CD4-positive, alpha-beta T cell treated with Interleukin-4 for 4 hours (primary cell): ENCODE measurements at places on chromosomes 13 and 19.

DNA sequence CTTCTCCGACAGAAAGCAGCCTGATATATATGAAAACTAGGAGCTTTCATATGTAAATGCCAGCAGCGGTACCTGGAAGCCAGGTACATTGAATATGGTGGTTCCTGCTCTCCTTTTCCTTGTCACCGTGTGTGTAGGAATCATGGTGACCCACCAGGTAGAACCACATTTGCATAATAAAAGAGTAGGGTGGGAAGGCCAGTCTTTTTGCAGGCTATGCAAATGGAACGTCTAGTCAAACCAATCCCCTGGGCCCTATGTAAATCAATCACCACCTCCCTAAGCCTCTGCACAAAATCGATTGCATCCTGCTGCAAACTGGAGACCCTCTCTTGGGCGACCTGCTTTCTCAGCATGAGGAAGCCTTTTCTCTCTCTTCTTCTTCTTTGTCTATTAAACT is 22.2 kb upstream of the ZNF181 start:
- no peak for DNase-seq

DNA sequence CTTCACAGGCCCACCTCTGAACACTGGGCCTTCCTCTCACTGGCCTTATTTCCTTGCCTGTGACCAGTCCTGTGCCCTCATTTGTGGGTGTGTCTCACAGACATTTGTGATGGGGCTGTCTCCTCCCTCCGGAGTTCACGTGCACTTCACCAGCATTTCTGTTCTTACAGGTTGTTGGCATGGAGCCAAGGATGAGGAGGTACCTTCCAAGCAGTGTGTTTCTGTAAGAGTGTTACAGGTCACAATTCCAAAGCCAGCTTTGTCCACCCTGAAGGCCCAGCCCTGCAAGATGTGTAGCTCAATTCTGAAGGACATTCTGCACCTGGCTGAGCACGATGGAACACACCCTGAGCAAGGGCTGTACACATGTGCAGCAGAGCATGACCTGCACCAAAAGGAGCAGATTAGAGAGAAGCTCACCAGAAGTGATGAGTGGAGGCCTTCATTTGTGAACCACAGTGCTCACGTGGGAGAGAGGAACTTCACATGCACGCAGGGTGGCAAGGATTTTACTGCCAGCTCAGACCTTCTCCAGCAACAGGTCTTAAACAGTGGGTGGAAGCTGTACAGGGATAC is 8.1 kb downstream of the ZNF749 start:
- no peak for DNase-seq

GRCh38 chr19:46745521-46746280 is at the start of gene FKRP:
Gene FKRP (plus strand): TSS chr19:46746057. CDS start chr19:46755451, 9,394 bp downstream.
- DNase-seq, result no peak

GRCh38 chr13:21212138-21212775 is 35.8 kb downstream of the MRPL57 start:
- no peak for DNase-seq

GRCh38 chr13:59409211-59409610 is 754.5 kb downstream of the DIAPH3 start:
- no peak for DNase-seq

DNA sequence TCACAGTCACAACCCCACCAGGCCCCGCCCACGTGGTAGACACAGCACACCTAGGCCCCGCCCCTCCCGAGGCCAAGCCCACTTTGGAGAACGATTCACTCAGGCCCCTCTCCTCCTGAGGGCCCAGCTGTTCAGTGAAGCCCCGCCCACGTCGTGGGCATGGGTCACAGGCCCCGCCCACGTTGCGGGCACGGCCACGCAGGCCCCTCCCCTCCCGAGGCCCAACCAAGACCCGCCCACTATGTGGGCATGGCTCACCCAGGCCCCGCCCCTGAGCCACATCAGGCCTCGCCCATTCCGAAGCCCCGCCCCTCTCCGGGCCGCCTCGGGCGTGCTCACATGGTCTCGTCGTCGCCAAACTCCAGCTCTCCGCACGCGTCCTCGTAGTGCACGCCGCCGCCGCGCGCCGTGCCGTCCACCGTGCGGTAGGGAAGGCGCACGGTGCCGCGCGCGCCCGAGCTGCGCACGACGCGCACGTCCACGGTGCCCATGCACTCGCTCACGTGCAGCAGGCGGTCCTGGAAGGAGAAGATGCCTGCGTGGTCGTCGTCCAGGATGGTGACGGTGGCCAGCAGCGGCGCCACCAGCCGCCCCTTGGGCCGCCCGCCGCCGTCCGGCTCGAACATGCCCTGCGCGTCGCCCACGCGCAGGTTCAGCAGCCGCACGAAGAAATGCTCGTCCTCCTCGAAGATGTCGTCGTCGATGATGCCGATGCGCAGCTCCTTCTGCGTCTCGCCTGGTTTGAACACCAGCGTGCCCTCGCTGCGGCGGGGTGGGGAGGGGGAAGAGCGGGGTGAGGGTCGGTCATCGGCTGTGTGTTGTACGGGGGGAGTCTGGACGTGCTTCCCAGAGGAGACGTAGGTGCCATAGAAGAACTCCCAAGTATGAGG is 24.0 kb downstream of the SLC8A2 start:
- no peak for DNase-seq

DNA sequence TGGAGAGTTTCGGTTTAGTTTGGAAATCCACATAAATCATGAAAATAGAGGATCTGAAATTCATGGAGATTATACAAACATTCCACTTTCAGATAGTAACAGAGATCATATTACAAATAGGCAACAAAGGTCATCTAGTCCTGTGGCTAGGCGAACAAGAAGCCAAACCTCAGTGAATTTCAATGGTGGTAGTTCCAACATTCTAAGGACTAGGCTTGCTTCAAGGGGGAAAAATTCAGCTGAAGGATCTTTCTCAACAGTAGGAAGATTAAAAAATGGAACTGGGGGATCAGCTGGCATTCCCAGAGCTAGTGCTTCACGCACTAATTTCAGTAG is 47.0 kb downstream of the FOXO1 start:
- DNase-seq, result no peak

GRCh38 chr19:19110410-19111135 is 27.7 kb downstream of the TMEM161A start:
- DNase-seq, result no peak

- DNase-seq, result no peak
Measured at GRCh38 chr13:66128692-66129269, 1101.4 kb downstream of the PCDH9 start.
